Pancreas (tissue), 10 donors: ENCODE measurements at places on chromosomes 13 and 19.

GRCh38 chr19:11242864-11243797, 3.7 kb downstream of the ANGPTL8 start:
- DNase-seq: peak; percentile 95

DNA sequence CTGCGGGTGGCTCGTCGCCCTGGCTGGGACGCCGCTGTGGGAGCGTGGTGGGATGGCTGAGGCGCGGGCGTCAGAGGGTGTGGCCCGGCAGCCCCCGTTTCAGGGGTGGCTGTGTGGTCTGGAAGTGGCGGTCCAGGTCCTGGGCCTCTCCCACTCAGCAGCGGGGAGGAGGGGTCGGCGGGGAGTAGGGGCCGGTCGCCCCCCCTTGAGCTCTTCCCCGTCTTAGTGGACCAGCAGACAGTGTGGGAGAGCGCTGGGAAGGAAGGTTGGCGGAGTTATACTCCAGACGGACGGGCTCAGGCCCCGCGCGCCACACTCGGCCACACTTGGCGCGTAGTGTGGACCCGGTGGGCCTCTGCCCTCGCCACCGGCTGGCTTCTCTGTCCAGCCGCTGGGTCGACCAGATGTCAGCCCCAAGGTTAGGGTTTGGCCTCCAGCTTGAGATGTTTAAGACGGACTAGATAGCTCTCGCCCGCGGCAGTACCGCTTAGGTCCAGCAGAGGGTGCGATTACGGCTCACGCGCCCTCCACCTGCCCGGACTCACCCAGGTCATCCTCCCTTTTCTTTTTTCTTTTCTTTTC, 21.7 kb upstream of the ZNF429 start:
- DNase-seq: peak; percentile 63

GRCh38 chr13:104895521-104895920, 1639.9 kb downstream of the EFNB2 start:
- no peak for DNase-seq

DNA sequence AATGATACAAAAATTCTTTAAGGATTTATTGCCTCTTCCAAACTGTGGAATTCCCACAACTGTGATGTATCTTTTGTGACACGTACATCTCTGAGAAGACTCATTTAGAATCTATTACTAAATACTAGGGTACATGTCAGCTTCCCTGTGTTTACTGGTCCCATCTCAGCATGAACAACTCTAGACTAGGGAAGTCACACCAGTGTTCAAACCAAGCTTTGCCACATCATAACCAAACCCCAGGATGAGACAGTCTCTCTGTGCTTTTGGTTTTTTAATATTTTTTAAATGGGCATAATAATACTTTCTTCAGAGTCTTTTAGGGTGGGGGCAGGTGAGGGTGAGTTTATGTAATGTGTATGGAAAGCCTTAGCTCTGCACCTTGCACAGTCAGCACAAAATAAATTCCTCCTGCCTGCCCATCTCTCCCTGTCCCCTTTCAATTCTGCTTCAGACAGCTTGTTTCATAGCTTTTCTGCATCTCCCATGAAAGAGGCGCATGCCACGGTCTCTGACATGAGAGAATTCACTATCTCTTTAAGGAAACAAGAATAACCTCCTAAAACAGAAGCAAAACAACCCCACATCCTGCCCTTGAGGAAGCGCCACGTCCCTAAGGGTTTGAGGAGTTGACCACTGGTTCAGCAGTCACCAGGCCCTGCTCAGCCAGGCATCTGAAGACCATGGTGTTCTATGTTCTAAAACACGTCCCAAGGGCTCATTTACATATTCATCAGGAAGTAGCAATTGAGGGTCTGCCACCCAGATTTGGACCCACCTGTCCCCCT, 174.5 kb downstream of the USP12 start:
- no peak for DNase-seq

GRCh38 chr13:24168392-24168750, 7.9 kb downstream of the SPATA13 start:
- no peak for DNase-seq

- no peak for DNase-seq
These were observed 149.2 kb upstream of the RNF113B start for GRCh38 chr13:98326291-98326690.

- no peak for DNase-seq
These were observed 1.2 kb downstream of the EEF1AKMT1 start for GRCh38 chr13:20772401-20773131.

DNA sequence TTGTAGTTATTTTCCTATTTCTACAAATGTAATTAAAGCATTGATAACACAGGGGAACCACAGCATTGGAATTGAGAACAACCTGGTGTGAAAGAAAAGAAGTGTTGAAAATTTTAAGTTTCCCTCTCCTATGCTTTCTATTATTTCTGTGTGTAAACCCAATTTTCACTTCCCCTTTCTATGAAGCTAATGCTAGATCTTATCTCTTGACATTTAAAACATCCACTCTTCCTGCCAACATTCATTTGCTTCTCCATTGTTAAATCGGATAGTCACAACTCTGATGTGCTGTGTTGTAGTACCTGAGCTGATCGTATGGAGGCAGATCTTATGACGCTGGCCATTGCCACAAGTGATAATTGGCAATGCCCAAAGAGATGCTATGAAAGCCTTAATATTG, 203.0 kb downstream of the ITGBL1 start:
- DNase-seq: no peak

DNA sequence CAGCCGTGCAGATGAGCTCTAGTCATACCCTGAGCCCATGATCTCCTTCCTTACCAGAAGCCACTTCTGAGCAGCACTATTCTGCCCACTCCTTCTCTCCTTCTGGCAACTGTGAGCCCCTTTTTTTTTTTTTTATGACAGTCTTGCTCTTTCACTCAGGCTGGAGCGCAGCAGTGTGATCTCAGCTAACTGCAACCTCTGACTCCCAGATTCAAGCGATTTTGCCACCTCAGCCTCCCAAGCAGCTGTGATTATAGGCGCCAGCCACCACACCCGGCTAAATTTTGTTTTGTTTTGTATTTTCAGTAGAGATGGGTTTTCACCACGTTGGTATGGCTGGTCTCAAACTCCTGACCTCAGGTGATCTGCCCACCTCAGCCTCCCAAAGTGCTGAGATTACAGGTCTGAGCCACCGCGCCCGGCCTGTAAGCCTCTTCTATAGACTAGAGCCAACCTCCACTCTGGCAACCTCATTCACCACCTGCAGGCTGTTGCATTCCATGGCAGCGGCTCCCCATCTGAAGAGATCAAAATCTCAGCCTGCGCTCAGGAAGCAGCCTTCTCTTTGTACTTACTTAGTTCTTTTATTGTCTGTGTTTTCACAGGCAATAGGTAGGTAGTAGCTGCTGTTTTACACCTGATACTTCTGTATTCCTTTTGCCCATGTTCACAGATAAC, 34.8 kb upstream of the NDFIP2 start:
- DNase-seq: no peak

- no peak for DNase-seq
These were observed 7.3 kb upstream of the MEDAG start for GRCh38 chr13:30898678-30899241.

DNA sequence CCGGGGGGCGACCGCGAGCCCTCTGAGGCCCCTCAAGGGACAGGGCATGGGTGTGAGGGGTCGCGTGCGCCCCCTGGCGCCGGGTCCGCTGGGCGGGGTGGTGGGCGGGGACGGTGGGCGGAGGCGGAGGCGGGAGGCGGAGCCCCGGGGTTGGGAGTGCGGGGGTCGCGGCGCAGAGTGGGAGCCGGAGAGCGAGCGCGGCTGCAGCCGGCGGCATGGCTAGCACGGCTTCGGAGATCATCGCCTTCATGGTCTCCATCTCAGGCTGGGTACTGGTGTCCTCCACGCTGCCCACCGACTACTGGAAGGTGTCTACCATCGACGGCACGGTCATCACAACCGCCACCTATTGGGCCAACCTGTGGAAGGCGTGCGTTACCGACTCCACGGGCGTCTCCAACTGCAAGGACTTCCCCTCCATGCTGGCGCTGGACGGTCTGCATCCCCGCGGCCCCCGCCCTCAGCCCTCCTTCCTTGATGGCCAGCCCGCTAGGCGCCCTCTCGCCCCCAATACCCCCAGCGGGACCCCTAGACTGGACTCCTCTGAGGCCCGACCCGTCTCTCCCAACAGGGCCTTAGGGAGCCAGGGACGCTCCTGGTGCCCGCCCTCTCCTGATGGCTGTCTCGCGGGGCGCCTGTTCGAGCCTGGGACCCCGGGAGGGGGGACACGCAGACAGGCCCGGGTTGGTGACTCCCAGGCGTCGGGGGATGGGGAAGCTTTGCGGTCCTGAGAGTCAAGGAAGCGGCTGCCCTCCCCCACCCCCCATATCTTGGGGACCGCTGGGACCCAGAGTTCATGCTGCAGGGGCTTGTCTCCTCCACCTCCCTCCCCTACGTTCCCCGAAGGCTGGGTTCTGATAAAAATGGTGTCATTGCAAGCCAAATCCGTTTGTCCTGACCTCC, at the start of gene CLDN10:
Gene CLDN10 (plus strand): TSS at position 182 of the 903 bp plus-strand sequence. CDS start 34 bp downstream, at position 216.
- peak; percentile 80 for DNase-seq

- DNase-seq: peak; percentile 46
These were observed 9.1 kb upstream of the LHFPL6 start for GRCh38 chr13:39612023-39612637.

- DNase-seq: no peak
These were observed 799.3 kb upstream of the ARGLU1 start for GRCh38 chr13:107367258-107367657.

DNA sequence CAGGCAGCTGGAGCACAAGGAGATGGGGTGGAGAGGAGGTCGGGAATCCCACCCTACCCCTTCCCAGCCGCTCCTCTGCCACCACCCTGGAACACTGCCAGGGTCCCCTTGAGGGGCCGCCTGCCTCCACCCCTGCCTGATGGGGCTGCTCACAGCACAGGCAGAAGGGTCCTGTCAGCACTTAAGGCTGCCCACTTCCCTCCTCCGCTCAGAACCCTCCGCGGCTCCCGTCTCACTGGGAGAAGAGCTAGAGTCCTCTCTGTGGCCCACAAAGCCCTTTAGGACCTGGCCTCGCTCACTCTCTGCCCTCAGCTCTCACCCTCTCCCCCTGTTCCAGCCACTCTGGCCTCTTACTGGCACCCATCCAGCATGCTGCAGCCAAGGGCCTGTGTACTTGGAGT, 3.4 kb upstream of the POLD1 start:
- DNase-seq: no peak

- no peak for DNase-seq
These were observed 1025.3 kb downstream of the EFNB2 start for GRCh38 chr13:105509981-105510762.

DNA sequence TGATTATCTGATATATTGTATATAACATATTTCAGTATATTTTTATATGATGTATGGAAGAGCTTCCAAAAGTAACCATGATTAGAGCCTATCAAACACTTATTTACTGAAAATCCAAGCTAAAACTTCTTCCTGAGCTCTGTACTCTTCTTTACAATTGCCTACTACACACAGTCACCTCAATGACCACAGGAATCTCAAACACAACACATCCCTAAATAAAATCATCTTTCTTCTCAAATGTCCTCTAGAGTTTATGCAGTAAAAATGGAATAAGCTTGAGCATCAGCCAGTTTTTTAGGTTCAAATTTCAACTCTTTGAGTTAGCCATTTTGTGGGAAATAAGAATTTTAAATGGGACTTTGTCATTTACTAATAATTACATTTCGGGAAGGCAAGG, 102.6 kb upstream of the FNDC3A start:
- DNase-seq: no peak

DNA sequence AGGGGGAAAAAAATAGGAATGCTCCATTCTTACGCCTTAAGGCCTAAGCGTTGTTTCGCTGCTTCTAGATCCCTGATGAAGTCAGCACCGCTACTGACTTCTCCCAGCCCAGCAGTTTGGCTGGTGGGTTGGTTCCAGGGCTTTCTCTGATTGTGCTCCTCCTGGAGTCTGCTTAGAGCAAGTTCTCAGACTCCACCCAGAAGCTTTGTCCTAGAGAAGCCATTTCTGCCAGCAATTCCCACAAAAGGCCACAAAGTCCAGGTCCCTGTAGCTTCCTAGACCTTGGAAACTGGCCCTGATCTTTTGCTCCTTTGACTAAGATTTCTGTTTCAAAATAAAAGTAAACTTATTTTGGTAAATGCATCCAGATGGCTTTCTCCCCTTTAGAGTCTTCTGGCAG, 65.4 kb downstream of the KCTD12 start:
- peak; percentile 13 for DNase-seq

- peak; percentile 64 for DNase-seq
These were observed 9.0 kb downstream of the CAPN12 start for GRCh38 chr19:38735257-38735686.

DNA sequence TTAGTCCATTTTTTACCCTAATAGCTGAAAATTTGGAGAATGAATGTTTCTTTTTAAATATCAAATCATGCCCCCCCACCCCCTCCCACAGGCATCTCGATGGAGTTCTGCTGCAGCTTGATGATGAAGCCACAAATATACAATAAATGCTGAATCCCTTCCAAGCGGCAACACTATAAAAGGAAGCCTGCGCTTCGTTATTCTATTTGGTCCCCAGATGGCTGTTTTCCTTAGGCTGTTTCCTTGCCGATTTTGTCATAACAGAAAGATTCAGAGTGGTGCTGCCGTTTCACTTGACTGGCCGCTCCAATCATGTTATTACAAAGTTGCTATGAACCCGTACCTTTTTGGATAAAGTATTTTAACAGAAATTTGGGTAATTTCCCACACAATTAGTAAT, 79.5 kb downstream of the MYO16 start:
- DNase-seq: no peak

DNA sequence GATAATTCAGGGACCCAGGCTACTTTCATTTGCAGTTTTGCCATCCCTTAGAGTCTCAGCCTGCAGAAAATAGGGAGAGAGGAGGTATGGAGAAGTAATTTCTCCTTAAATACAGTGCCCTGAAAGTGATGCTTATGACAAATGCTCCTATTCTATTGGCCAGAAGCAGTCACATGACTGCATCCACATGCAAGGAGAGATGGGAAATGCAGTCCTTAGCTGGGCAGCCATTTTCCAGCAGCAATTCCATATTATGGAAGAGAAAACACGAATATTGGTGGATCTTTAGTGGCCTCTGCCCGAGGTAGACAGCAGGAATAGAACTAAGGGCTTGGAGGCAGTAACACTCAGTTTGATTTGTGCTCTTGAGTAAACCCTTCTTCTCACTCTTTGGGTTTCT, 39.4 kb downstream of the VAV1 start:
- no peak for DNase-seq

DNA sequence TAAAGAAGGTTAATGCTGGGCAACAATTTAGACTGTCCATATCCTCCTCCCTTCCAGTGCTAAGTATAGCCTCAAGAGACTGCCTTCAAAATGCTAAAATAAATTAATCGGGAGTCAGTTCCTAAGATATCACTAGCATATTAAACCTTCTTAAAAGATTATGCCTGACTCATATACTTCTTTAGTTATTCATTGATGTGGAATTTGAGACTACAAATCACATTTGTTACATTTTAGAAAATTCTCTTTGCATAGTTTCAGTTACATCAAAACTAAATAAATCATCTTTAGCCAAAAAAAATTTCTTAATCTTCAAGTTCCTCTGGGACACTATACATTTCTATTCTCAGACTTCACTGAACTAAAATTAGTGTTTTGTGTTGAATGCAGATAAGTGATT, 769.1 kb downstream of the PCDH9 start:
- no peak for DNase-seq

GRCh38 chr19:14536926-14537692, 7.7 kb downstream of the TECR start:
- DNase-seq: peak; percentile 89
